ENCODE measurements at places on chromosomes 6 and 20.

GRCh38 chr6:116217069-116217468 lies 36.8 kb downstream of the TSPYL4 start:
- no peak for DNase-seq

GRCh38 chr6:5462856-5463255 lies 201.5 kb downstream of the FARS2 start:
- no peak for DNase-seq

DNA sequence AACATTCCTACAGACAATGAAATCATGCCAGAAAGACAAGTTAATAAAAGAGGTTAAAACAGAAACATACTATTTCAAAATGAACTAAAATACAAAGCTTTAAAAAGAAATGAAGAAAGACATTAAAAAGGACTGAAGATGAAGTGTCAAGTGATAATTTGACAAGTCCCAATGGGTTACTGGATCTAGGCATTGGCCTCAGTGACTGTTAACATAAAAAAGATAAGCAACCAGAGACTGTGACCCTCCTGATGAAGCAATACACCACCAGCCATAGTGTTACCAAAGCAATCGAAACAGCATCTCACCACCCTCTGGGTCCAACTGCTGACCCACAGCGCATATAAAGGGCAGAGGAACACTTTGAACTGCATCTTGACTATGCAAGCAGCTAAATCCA lies 130.3 kb downstream of the FIG4 start:
- DNase-seq, result no peak

DNA sequence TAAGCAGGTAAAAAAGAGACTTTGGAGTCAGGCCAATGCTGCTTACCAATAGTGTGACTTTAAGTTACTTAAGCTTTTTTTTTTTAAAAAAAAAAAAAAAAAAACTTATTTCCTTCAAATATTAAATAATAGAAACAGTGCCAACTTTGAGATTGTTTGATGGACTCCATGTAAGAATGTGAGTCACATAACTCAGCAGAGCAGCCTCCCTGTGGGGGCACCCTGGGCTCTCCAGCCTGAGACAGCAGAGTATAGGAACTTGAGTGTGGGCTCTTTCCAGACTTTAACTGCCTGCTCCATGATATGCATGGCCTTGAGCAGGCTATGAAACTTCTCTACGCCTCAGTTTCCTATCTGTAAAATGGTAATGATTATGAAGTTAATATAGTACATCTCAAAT lies 113.3 kb upstream of the SAMD5 start:
- DNase-seq, result no peak

DNA sequence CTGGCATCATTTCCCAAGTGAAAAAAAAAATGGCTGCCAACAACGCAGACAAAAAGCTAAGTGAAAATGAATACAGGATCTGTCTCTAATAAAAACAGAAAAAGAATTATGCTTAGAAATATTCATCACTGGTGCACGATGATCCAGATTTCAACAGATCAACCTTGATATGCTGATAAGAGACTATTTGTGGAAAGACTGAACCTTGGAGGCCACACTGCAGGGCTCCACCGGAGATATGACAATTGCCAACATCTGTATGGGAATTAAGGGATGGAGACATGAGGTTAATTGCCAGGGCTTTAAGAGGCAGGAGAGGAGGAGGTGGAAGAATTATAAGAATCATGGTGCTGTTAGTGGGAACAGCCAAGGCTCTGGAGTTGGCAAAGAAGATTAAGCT lies 48.3 kb downstream of the PFDN4 start:
- DNase-seq, result no peak

- no peak for DNase-seq
Observed at GRCh38 chr20:57907131-57908000, 197.6 kb upstream of the PMEPA1 start.

DNA sequence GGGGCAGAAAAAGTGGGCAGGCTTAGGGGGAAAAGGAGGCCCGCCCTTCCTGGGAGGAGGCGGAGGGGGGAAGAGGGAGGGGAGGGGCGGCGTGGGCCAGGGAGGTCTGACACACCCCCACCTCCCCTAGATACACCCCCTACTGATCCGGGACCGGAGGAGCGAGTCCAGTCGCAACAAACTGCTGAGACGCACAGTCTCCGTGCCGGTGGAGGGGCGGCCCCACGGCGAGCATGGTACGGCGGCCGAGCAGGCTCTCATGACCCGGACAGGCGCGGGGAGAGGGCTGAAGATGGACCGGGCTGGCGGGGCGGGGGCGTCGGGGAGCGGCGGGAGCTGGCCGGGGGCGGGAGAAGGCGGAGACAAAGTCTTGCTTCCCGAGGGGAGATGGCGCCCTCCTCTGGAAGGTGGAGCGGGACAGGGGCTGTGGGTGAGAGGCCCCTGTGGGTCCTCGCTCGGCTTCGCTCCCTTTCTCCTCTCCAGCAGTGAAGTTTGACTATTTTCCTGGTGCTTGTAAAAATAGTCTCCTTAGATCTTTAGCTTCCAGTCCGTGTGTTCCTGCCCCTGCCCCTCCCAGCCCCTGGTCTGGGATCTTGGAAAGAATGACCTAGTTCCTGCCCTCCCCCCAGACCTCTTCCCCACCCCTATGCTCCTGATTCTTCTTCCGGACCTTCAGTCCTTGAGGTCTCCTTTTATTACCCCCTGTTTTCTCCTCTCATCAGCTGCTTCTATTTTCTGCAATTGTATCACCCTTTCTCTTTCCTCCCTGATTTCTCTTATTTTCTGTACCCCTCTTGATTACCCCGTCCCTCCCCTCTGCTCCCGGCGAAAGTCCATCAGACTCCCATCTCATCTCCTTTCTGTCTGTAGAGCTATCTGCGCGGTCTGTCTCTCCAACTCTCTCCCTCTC lies 6.1 kb downstream of the SYNGAP1 start:
- peak; percentile 79 for DNase-seq

DNA sequence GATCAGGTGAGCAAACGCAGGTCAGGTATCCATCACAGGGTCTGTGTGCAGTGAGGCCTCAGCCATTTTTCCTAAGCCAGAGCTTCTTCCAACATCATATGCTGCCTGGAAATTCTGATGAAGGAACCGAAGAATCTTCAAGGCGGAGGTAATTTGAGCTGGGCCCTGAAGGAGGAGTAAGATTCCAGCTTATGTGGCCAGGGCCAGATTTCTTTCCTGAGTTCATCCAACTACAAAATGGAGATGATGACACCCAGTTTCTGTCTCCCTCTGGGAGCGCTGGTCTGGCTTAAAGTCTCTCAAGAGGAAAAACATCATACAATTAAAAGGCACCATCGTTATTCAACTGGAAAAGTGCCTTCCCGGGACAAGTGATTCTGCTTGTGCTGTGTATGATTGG lies 6.9 kb upstream of the MANBAL start:
- DNase-seq, result no peak

DNA sequence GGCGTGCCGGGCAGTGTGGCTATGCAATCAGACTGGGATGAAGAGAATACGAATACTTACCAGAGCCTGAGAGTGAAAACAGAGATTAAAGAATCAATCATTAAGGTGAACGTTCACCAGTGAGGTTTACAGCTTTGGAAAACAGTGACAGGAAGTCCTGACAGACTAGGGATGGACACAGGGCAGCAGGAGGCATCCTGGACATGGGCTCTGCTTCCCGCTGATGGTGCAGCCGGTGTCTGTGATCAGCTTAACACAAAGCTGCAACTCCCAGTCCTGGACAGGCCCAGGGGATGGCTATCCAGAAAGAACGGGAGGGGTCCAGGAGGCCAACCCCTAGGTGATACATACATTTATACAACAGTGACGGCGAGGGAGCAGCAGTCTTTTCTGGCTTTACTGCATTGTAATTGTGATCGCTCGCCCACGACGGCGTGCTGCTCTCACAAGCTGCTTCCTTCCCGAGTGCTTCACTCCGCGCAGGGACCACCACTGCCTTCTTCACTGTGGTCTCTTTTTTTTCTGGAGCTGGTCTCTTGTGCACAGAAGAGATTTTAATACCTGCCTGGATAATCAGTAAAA lies 20.7 kb downstream of the DIDO1 start:
- no peak for DNase-seq

GRCh38 chr6:163397326-163397725 lies 17.2 kb upstream of the QKI start:
- no peak for DNase-seq

GRCh38 chr6:125268765-125269164 lies 33.0 kb downstream of the HDDC2 start:
- DNase-seq, result no peak

GRCh38 chr20:14612391-14612790 lies 275.0 kb upstream of the FLRT3 start:
- DNase-seq, result no peak

GRCh38 chr6:470051-470900 lies 78.7 kb downstream of the IRF4 start:
- DNase-seq, result no peak

DNA sequence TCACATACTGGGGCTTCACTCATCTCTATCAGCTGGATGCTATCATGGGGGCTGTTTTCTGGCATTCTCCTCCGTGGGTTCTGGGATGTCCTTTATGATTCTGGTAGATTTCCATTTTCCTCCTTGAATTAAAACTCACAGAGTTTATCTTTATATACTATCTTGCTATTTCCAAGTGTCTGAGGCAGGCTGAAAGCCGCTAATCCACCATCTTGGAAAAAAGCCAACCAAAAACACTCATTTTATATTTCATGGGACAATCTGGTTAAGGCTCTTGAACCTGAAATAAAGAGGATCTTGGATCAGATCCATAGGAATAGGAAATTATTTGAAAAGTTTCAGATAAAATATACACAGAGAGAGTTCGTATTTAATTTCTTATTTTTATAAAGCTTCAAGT lies 86.0 kb downstream of the AFG1L start:
- DNase-seq, result no peak

- DNase-seq, result no peak
Observed at GRCh38 chr6:14664112-14664601, 546.6 kb downstream of the CD83 start.

- no peak for DNase-seq
Observed at GRCh38 chr6:168264593-168265335, 54.8 kb downstream of the DACT2 start.

GRCh38 chr20:33125983-33126382 lies 42.0 kb upstream of the BPIFA2 start:
- DNase-seq, result no peak

GRCh38 chr6:168823397-168824212 lies 382.6 kb downstream of the SMOC2 start:
- DNase-seq, result no peak

DNA sequence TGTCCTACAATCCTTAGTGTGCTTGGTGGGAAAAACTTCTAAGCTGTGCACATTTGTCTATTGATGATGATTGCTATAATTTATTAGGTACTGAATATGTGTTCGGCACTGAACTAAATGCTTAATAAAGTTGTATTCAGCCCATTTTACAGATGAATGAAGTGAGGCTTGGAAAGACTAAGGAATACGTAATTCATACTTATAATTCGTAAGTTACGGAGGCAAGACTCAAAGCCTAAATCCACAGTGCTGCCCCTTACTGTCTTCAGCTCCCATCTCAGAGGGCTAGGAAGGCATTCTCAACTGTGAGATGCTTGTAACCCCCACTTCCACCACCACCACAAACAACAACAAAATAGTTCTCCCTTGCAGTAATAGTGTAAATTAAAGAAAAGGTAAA lies 171.3 kb downstream of the HS3ST5 start:
- DNase-seq, result no peak

- DNase-seq, result no peak
Observed at GRCh38 chr6:48505621-48506020, 394.6 kb upstream of the PTCHD4 start.

- DNase-seq, result no peak
Observed at GRCh38 chr20:62021793-62022385, 43.8 kb downstream of the TAF4 start.

GRCh38 chr20:3818155-3819151 lies 1.9 kb upstream of the AP5S1 start:
- DNase-seq, result no peak

DNA sequence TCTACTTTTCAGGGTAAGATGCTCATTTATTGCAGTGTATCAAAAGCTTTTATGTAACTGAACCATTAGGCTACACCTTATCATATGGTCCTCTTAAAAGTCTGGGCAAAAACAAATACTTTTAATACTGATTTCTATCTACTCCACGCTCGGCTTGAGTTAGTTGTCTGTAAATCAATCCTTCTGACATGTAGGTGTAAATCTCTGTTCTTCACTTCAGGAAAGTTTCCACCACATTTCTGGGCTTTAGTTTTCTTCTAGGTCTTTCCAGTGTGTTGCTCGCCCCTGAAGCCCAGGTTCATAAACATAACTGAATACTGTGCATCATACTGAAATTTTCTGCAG lies 89.2 kb upstream of the RNF217 start:
- DNase-seq, result no peak

Data from effector CD8-positive, alpha-beta T cell (primary cell).